ENCODE measurements at places on chromosomes 13 and 19.

DNA sequence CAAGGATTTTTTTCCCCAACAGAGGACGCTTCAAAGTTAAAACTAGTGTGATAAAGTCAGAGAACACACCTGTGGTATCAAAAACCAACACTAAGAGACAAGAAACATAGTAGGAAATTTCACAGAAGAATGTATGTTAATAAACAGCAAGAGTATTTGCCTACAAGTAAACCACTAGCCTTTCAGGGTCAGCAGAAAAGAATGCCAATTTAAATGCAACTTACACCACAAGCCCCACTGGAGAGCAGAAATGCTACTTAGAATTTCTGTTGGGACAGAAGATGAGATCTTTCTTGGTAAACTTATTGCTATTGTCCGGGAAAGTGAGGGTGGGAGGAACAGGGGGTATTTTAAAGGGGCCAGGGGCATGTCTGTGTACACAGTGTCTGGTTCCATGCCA is 68.6 kb downstream of the STK24 start:
- DNase-seq = no peak

DNA sequence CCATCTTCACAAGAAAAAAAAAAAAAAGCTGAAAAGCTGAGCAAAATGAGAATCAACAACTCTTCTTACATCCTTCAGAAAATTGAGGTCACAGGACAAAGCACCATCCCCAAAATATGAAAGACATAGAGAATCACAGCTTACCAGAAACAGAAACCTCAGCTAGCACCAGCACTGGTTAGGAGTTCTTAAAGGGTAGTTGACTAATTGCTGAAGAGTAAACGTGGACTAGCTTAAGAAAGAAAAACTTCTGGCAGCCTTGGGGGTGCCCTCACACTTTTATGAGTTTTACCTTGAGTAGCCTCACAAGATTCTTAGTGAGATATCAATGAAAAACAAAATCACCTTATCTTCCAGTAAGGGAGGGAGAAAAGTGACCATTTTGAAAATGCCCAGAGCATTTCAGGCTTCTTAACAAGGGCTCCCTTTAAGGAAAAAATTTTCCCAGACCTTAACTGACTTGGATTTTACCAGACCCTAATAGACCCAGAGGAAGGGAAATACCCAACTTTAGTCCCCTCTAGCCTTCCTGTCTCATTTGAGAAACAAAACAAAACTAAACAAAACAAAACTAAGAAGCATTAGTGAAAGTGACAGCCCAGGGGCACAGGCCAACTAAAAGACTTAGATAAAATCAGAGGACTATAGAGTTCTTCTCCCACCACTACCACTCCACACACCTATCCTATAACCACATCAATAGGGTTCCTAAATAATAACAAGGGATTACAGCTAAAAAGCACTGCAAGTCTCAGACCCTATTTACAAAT is 888.6 kb downstream of the DIAPH3 start:
- no peak for DNase-seq

DNA sequence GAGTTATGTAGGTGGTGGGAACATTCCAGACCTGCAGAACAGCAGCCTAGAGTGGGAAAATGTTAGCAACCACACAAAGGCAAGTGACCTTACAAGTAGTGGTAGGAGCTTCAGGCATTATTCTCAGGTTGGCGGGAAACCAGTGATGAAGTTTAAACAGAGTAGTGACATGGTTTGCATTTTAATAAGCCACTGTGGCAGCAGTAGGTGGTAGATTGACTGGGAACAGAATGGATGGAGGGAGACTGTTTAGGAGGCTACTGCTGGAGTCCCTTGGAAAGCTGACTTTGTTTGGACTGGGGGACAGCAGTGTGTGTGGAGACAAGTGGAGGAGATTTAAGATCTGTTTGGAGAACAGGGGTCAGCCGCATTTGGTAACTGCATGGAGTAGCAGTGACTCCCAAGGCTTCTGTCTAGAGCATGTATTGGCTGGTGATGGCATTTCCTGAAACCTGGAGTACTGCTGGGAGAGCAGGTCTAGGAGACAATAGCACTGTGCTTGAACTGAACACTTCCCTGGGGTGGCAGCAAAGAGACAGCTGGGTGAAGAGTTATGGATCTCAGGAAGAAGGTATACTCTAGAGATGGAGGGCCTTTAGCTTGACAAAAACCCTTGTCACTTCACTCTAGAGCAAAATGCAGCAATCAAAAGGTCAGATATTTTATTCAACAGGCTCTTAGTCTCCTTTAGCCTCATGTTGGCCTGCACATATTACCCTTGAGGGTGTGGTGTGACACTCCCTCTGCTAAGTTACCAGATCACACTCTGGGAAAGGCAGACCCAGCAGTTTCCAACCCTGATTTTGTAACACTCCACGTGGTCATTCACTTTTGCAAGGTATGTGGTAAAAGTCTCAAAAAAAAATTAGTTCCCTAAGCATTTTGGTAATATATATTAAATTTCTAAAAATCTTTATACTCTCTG is 70.3 kb downstream of the DHRS12 start:
- no peak for DNase-seq

DNA sequence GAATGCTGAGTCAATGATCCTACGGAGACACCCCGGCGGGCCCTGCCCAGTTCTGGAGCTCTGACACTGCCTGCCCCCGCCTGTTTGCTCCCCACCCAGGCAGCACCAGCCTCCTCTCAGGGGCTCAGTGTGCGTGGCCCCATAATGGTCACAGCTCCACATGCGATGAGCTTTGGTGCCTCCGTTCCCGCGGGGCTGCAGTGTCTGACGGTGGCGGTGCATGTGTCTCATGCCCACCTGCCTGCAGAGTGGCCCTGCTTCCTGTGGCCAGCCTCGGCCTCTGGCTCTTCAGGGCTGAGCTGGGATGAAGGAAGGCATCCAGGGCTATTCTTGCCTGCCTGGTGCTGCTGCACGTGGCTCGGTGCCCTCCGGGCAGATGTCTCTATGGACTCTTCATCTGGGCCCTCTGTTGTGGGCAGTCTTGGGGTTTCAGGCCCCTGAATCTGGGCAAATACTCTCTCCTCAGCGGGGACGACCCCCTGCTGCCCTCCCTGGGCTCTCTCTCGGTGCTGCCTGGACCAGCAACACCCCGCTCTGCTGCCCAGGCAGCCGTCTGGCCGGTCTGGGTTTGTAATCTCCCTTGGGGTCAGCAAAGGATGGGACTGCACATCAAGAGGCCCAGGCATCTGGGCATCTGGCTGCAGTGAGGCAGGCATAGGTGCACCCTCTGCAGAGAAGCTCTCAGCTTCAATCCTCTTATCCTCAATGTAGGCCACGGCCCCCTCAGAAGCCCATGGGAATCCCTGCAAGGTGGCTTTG is 19.3 kb upstream of the TMEM255B start:
- no peak for DNase-seq

GRCh38 chr19:44822177-44822576 is 13.3 kb downstream of the BCAM start:
- no peak for DNase-seq

DNA sequence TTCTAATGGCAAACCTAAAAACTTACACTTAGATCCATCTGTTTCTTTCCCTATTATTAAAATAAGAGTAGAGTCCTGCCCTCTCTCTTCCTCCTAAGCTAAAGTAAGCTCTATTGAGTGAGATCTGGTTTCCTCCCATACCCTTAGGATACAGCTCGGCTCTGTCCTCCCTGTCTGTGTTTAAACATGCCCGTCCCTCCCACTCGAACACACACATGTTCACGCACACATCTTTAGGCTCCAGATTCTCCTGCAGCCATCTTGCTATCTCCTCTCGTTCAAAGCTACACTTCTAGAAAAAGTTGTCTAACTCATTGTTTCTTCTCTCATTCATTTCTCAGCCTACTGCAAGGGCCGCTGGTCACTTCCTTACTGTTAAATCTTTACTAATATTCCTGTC is 15.1 kb upstream of the CEBPG start:
- no peak for DNase-seq
